ENCODE measurements at places on chromosomes 6 and 20.
A peak's percentile ranks its signal among the peaks of the same experiment; 100 is the strongest.

- no peak for DNase-seq
Observed at GRCh38 chr20:39581034-39581433, 618.9 kb downstream of the DHX35 start.

- no peak for DNase-seq
Observed at GRCh38 chr6:5605937-5606336, 344.6 kb downstream of the FARS2 start.

DNA sequence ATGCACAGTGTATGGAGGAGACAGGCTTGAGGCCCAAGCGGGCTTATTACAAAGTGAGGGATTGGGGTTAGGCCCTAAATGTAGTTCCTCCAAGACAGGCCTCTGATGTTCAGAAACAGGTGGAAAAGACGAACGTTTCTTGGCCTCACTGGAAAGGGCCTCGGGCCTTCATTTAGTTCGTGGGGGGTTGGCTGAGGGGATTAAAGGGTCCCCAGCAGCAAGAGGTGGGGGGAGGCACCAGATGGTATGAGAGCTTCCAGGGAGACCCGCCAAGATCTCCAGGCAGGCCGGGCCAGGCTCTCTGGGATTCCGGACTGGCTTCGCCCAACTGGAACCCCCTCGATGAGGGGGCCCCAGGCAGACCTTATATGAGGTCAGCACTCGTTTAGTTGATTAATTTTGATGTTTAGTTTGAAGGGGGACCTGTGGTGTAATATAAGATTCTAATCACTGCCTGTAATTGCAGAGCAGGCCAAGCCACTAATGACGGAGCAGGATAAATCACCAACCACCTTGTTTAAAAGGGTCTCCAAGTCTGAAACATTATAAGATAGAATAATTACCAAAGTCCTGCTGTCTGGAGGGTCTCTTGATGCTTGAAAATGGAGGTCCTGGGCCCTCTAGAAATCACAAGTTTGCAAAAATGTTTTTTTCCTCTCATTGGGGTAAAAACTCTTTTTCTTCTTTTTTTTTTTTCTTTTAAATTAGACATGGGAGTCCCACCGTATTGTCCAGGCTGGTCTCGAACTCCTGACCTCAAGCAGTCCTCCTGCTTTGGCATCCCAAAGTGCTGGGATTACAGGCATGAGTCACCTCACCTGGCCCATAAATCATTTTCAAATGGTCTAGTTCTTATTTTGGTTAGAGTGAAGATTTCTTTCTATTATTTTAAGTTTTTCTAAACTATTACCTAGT lies 2.2 kb downstream of the HMGA1 start:
- DNase-seq: no peak

GRCh38 chr20:9214685-9215084 lies 145.8 kb downstream of the PLCB4 start:
- DNase-seq: no peak

- DNase-seq: no peak
Observed at GRCh38 chr6:107661291-107661690, 162.8 kb downstream of the SCML4 start.

DNA sequence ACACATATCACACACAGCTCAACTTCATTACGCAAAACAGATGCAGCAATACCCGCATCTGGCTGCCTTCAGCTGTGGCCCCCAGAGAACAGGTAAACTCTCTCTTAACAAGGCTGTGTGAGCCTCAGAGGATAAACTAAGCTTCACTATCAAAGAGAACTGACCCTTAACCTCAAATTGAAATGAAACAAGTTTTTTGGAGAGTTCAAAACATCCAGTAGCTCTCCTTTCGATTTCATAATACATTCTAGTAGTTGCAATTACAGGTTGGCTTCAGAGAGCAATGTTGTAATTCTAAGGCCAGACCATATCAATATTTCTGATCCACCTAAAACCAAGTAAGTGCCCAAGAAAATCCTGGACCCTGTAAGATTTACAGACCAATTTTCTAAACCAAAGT lies 113.5 kb downstream of the FAXC start:
- DNase-seq: no peak

- DNase-seq: no peak
Observed at GRCh38 chr6:13304101-13304500, 24.2 kb downstream of the TBC1D7 start.

- no peak for DNase-seq
Observed at GRCh38 chr6:10407018-10407673, 7.7 kb downstream of the TFAP2A start.

- DNase-seq: no peak
Observed at GRCh38 chr6:84057908-84058307, 24.3 kb downstream of the MRAP2 start.

DNA sequence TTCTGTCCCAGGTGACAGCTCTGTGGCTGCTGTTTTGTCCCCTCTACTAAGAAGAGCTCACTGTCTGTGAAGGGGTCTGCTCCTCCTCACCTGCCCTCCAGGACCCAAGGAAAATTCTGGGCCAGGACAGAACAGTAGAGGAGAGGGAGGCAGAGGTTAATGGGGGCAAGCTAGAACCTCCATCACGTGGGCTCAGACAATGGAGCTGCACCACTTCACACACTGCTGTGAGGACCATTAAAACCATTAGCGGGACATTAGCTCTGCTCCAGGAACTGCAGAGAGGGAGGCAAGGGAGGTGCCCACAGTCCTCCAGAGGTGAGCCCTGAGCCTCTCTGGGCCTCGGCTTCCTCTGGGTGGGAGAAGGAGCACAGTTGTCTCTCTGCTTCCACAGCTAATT lies 78.4 kb downstream of the NOL4L start:
- no peak for DNase-seq

DNA sequence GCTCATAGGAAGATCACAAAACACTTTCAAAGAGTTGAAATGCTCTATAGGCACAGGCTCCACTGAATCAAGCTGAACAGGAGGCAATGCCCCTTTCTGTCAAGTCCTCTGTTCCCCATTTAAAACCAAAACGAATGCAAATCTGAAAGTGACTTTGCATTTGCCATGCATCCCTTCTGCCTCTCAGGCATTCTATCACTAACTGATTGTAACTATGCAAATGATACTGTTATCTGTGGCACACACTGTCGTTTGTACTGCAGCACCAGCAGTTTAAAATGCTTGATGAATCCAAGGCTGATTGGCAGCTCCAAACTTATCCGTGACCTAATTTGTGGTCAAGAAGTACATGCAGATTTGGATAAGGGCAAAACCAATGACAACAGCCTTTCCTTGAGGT lies 1067.5 kb upstream of the MAP3K7 start:
- DNase-seq: no peak

DNA sequence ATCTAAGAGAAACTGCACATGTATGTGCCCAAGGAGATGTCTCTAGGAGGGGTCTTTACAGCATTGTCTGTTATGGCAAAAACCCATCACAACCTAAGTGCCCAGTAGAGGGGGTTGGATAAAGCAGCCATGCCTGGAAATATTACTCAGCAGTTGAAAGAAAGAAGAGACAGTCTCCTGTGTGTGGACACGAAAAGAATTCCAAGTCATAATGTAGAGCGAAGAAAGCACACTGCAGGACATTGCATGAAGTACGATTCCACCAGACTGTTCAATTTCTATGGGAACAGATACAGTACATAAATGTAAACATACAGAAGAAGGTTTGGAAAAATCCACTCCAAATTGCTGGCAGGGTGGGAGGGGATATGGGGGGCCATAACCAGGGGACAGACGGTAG lies 7.3 kb upstream of the TGM2 start:
- DNase-seq: no peak

- no peak for DNase-seq
Observed at GRCh38 chr6:147947521-147947920, 395.1 kb upstream of the SASH1 start.

GRCh38 chr6:4272996-4273395 lies 137.6 kb upstream of the ECI2 start:
- DNase-seq: no peak

DNA sequence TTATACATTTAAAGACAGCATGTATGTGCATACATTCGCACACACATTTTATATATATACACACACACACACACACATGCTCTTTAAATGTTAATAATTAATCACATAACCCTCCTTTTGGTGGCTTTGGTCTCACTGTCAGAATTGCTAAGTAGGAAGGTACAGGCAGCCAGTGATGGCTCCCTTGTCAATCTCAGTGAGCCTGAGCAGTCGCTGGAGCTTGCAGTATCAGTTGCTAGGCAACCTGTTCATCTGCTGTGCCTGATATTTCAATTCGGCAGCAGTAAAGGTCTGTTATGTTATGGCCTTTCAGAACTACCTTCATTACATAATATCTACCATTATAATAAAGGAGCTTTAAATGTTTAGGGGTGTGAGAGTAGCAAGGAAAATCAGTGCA lies 374.3 kb downstream of the LMBRD1 start:
- DNase-seq: no peak

DNA sequence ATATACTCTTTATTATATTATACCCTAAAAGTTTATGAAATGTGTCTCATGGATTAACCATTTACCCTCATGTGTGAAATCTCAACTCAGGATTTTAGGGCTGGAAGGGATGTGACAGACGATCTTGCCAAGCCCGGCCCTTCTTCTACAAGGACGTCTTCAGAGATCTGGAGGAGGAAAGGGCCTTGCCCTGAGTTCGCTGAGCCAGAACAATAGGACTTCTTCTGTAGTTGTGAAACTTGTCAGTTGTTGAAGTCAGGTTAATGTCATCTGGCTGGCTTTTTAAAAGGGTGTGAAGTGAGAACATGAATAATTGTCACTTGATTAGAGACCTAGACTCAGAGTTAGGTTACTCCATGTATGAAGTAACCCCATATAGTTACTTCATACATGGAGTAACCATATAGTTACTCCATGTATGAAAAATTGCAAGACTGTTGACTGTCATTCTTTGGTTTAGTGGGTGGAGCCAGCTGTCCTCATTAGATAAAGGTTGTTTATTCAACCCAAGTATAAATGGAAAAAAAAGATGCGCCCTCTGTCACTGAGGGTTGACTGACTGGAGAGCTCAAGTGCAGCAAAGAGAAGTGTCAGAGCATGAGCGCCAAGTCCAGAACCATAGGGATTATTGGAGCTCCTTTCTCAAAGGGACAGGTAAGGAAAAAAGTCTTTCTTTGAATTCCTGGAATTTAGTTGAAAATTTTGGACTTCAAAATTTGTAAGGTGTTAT lies at the start of gene ARG1:
Gene ARG1 (plus strand): TSS at position 541 of the 730 bp plus-strand sequence. CDS start 57 bp downstream, at position 598.
- no peak for DNase-seq

GRCh38 chr20:58853976-58854637 lies 1.6 kb downstream of the GNAS start:
- DNase-seq: no peak

DNA sequence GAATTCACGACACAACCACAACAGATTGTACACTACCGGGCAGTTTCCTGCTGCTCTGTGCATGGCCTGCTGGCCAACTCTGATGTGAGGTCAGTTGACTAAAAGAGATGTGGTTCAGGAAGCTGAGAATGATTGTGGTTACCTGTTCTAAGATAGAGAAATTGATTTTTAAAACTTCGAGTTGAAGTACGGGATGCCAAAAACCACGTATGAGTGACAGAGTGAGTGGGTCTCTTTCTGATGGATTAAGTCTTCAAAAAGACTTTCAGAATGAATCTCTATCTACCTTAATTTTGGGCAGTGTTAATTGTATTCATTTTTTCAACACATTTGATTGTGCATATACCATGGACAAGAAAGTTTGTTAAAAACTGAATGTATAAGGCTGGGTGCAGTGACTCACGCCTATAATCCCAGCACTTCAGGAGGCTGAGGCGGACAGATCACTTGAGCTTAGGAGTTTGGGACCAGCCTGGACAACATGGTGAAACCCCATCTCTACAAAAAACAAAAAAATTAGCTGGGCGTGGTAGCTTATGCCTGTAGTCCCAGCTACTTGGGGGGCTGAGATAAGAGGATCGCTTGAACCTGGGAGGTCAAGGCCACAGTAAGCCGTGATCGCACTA lies 121.2 kb downstream of the SGK1 start:
- DNase-seq: no peak

DNA sequence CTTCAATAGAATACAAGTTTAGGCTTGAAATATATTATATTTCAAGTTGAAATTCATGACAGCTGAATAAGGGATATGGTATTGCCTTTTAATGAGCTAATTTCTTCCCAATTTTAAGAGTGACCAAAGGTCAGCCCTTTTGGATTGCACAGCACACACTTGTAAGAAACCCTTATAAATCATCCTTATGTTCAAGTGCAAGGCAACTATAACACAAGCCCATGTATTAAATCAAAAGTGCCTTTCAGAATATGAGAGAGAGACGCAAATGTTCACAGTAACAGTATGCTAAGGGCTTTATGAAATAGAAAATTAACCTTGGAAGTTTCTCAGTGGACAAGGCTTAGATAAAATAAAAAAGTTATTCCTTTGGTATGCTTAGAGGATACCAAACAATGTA lies 121.7 kb upstream of the PTPRK start:
- no peak for DNase-seq

- DNase-seq: no peak
Observed at GRCh38 chr20:58647796-58648501, 3.1 kb upstream of the STX16 start.

DNA sequence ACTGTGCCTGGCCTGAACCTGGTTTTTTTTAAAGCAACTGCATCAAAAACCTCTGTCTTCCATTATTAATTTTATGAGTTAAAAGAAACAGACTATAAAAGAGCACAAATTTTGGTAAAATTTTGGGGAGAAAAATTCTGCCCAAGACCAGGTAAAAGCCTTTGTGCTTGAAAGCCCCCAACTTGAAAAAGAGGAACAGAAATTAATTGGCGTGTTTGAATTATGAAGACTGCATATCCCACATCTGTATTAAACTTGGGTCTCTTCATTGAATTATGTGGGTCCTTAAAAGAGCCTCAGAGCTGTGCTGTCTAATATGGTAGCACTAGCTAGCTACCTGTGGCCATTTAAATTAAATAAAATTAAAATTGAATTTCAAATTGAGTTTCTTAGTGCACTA lies 41.2 kb downstream of the COL11A2 start:
- no peak for DNase-seq

- peak; percentile 54 for DNase-seq
Observed at GRCh38 chr6:15458021-15458459, 204.8 kb downstream of the DTNBP1 start.

GRCh38 chr6:154301086-154301625 lies 55.4 kb downstream of the IPCEF1 start:
- DNase-seq: no peak

- no peak for DNase-seq
Observed at GRCh38 chr6:152979116-152979515, 3.7 kb downstream of the FBXO5 start.

DNA sequence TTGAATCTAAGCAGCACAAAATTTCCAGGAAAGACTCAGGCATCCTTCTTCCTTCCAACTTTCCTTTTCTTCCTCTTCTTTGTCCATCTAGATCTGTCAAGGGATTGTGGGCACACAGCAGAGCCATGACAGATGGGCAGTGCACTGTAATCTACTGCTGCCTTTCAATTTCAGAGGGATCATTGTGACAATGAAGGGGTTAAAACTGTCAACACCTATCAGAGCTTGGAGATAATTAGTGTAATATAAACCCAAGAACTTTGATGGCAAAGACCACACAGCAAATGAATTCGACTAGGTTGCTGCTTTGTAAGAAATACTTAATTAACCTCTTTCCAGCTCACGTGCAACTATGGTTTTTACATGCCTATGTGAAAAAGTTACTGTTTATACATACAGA lies 55.0 kb downstream of the SAMD5 start:
- DNase-seq: no peak

- no peak for DNase-seq
Observed at GRCh38 chr6:44156494-44157151, 2.0 kb upstream of the CAPN11 start.

- no peak for DNase-seq
Observed at GRCh38 chr20:10352934-10353824, 80.8 kb downstream of the MKKS start.

GRCh38 chr6:167995302-167995701 lies 2.2 kb upstream of the KIF25 start:
- DNase-seq: no peak

- DNase-seq: no peak
Observed at GRCh38 chr20:63267691-63268090, 4.9 kb upstream of the ARFGAP1 start.
